Fibroblast of skin of right quadriceps (primary cell): ENCODE measurements at places on chromosomes 3 and 15.

DNA sequence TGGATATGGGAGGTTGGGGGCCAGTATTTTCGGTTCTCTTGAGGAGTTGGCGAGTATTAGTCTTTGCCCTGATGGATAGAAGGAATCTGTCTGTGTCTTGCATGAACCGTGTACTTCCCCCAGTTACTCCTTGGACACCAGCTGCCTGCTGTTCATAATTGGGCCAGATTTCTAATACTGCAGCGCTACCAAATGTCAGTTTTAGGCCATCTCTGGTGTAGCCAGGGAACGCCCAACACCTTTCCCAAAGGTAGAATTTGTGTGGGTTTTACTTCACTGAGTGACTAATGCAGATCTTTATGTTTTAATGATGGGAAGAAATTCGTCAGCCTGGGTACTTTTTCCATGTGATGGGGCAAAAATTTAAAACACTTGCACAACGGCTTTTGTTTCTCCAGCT, 18.4 kb downstream of the FLNB start:
- no peak for DNase-seq

GRCh38 chr3:160685144-160685766, 8.3 kb downstream of the ARL14 start:
- DNase-seq, result no peak

DNA sequence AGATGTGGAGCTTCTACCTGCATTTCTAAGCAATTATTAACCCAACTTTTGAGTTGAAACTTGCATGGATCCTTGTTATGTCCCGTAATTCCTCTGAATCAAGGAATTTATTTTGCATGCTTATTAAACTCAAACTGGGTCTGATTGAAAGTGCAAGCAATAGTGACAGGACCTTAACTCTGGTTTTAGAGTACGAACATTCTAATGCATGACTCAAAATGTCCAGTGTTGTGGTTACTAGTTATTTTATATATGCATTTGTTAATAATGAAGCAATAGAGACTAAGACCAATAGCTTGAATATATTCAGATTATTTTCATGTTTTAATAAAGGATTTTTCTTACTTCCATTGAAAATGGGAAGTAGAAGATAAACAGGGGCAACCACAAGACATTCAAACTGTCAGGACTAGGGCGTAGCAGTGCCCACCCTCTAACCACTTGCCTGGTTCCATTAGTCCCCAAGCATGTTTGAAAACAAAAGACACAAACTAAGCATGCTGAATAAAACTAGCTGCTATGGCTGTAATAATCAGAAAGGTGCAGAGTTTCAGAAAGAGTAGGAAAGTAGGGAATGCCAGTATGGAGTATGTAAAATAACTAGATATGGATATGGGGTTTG, 28.1 kb downstream of the OIP5 start:
- DNase-seq, result no peak

GRCh38 chr15:32918547-32918946, 200.7 kb downstream of the GREM1 start:
- DNase-seq, result no peak

GRCh38 chr15:72450805-72451204, 23.3 kb upstream of the ARIH1 start:
- DNase-seq, result no peak

DNA sequence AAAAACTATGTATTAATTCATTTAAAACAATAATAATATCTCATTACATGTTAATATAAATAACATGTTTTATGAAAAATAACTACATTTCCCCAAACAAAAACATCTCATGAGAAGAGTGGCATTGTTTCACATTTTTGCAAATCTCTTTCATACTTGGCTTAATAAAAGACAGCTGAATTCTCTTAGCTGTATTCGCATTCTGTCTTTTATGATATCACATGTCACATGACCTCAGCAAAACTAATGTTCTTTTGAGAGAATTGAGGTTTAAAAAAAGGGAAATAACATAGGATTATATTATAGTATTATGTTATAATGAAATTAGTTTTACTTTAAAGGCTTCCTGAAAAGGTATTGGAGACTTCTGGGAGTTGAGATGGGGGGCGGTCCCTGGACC, 48.4 kb upstream of the SPPL2A start:
- no peak for DNase-seq

DNA sequence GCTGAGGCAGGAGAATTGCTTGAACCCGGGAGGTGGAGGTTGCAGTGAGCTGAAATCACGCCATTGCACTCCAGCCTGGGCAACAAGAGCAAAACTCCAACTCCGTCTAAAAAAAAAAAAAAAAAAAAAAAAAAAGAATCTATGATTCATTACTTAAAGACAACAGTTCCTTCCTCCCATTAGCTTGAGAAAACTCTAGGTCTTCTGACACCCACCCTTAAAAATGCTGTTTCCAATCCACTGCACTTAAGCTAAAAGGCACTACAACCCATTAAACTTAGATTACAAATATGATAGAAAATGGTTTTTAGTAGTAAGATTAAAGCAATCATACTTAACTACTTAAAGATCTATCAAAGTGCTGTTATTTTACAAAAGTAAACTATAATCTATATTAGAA, 40.0 kb upstream of the BHLHE40 start:
- DNase-seq, result no peak

- no peak for DNase-seq
Observed at GRCh38 chr3:51279448-51279847, 105.6 kb upstream of the MANF start.

DNA sequence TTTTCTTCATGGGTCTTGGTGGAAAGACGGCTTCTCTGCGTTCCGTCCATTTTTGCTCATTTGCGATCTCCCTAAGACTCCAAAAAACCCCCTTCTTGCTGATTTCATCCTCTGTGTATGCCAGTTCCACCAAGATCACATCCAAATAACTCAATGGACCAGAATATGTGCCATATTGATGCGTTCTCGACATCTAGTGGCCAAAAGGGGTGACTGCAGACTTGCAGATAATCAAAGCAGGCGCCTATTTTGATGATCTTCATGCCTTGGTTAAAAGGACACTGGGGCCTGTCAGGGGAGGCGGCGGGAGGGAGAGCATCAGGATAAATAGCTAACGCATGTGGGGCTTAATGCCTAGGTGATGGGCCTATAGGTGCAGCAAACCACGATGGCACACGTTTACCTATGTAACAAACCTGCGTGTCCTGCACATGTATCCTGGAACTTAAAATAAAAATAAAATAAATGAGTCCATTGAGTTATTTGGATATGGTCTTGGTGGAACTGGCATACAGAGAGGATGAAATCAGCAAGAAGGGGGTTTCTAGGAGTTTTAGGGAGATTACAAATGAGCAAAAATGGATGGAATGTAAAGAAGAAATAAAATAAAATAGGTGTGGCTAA, 104.2 kb upstream of the RAD18 start:
- DNase-seq, result peak; percentile 63

- peak; percentile 92 for DNase-seq
Observed at GRCh38 chr3:194312743-194313281, 38.3 kb downstream of the CPN2 start.

GRCh38 chr15:52078876-52079700, 33.5 kb downstream of the BCL2L10 start:
- peak; percentile 54 for DNase-seq

GRCh38 chr15:47806008-47806407, 88.7 kb downstream of the SEMA6D start:
- no peak for DNase-seq

DNA sequence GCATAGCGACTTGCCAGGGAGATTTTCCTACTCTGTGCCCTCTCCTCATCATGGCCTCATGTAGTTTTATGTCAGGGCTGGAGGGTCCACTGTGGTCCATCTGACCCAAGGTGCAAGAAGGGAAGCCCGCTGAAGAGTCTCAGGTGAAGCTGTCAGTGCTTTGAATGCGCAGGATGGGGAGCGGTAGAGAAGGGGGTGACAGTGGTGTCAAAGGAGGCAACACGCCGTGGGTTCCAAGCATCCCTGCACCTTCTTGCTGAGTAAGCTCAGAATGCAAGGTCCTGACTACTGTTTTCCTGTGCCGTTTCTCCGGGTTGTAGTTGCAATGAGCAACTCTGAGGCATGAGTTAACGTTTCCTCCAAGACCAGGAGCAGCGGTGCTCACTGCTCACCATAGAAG, 44.9 kb upstream of the RAB6B start:
- no peak for DNase-seq

GRCh38 chr15:51828621-51829375, 655 bp upstream of the TMOD3 start:
- DNase-seq, result peak; percentile 29

GRCh38 chr3:14216257-14217048, 37.8 kb downstream of the LSM3 start:
- peak; percentile 78 for DNase-seq
